ENCODE measurements at places on chromosomes 1 and 21.

GRCh38 chr1:245609354-245610150 is 454.8 kb downstream of the KIF26B start:
- no peak for DNase-seq

DNA sequence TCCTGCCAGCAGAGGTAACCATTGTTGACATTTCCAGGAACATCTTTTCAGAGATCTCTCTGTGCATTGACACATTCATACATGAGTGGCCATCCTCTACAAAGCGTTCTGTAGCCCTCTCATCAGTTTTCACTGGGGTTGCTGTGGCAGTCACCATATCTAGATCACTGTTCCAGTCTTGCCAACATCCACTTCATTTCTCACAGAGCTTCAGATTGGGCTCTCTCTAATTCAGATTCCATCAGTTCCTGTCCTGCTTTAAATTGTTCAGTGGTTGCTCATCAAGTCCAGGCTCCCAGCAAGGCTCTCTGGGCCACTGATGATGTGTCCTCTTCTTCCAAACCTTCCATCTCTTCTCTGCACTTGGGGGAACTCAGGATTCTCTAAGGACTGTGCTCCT is 173.7 kb downstream of the KCNJ6 start:
- no peak for DNase-seq

GRCh38 chr1:16170283-16170673 is 14.4 kb upstream of the EPHA2 start:
- DNase-seq, result no peak

- DNase-seq, result no peak
Observed at GRCh38 chr1:6012529-6013318, 20.5 kb upstream of the NPHP4 start.

DNA sequence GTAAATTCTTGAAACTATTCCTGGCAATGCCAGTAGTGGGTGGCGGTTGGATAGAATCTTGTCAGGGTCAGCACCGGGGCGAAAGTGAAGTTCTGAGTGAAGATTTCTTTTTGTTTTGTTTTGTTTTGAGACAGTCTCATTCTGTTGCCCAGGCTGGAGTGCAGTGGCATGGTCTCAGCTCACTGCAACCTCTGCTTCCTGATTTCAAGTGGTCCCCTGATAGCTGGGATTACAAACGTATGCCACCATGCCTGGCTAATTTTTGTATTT is 33.3 kb downstream of the PCNT start:
- DNase-seq, result no peak

DNA sequence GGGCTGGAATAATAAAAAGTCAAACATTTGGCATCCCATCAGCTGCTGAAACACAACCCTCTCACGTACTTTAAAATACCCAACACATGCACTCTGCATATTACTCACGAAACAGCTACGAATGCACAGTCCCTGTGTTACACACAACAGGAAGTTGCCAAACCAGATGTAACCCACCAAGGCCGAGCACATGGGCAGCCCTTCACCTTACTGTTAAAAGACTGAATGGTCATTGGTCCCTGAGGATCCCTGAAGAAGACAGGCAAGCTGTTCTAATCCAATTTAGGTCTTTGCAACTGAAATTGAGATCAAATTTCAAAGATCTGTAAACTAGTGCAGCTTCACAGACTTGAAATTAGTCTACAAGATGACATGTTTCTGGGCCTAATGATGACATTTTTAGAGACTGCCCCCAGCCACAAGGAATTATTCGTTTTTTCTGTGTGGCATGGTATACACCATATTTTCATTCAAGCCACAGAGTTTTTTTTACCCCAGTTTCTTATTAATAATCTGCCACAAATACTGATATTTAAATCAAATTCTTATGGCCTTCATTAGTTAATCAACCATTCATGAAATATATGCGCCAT is 25.6 kb upstream of the IER5 start:
- DNase-seq, result no peak

DNA sequence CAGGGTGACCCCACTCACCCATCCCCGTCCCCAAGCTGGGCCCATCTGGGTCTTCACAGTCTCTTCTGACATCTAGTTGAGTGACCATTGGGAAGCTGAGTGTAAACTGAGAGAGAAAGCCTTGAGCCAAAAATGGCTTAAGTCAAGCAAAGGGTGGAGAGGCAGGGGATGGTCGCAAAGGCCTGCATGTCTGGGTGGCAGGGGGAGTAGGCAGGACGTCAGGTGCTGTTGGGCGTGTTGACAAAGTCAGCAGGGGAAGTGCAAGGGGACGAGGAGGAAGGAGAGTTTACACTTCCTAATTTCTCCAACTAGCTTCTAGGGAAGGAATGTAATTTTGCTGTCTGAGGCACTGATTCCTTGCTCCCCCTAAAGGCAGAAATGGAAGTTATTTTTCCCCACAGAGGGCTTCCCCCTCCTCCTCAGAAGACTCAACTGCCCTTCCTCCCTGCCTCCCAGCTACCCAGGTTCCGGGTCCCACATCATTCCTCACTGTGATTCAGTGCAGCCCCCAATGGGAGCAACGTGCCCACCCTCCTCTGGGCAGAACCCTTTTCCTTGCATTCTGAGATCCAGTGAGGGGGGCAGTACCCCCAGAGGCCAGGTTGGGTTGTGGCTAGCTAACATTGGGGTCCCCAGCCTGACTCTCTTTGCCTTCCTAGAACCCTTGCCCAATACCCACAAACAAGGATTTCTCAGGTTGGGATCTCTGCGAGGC is 1.2 kb upstream of the ADORA1 start:
- DNase-seq, result no peak

All from NCI-H187 treated with DMSO at 0.1 percent for 48 hours (cell line).